ENCODE measurements at places on chromosomes 1 and 21.

- no peak for DNase-seq
Observed at GRCh38 chr21:15517394-15517793, 212.4 kb upstream of the USP25 start.

DNA sequence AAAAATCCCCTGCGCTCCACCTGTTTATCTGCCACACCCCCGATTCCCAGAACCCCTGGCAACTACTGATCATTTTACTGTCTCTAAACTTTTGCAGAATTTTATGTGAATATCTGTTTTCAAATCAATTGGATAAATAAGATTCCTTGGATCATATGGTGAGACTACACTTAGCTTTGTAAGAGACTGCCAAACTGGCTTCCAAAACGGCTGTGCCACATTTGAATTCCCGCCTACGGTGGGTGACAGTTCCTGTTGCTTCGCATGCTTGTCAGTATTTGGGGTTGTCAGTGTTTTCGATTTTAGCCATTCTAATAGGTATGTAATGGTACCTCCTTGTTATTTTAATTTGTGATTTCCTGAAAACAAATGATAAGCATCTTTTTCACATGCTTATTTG lies 22.7 kb upstream of the FMN2 start:
- DNase-seq: no peak

GRCh38 chr1:5765483-5765882 lies 226.7 kb downstream of the NPHP4 start:
- no peak for DNase-seq

- no peak for DNase-seq
Observed at GRCh38 chr1:241606544-241606943, 33.6 kb downstream of the CHML start.

GRCh38 chr1:58358346-58358745 lies 188.2 kb downstream of the OMA1 start:
- no peak for DNase-seq

DNA sequence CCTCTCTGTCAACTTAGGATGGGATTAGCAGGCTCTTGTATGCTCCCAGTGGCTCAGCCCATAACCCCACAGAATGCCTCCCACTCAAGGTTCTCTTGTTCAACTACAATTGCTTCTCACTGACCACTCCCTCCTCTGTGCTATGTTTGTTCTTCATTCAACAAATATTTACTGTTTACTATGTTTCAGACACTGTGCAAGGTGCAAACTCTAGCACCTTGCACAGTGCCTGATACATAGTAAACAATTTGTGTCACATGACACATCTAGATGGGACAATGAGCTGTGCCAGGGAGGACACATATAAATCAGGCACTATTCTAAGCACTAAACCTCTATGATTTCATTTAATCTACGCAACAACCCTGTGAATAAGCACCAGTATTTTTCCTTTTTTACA lies 15.4 kb downstream of the ATP1A2 start:
- DNase-seq: no peak

GRCh38 chr1:33985656-33986055 lies 121.8 kb downstream of the HMGB4 start:
- DNase-seq: no peak

- no peak for DNase-seq
Observed at GRCh38 chr1:209232759-209233158, 350.8 kb upstream of the CAMK1G start.

- no peak for DNase-seq
Observed at GRCh38 chr21:34726627-34727337, 58.0 kb downstream of the CLIC6 start.

DNA sequence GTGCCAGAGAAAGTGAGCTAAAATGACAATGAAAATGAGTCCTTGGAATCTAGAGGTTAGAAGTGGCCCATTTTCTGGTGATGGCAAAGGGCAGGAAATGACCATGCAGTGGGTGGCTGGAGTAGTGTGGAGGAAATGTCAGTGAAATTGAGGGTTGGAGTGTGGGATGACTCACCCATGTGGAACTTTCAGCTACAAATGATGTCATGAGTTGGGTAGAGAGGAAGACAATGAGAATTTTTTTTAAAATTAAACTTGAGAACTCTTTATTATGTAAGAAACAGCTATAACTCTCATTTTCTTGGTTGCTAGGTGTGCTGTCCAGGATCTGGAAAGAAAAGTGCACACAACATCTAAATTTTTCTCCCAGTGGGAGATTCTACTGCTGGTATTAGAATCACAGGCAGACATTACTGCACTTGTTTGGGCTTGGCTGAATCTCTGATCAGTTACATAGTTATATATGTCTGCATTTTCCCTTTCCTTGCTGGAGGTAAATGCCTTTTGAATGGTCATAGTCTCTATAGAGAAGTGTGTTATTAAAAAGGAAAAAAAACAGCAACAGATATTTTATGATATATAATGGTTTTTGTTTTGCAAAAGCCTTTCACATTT lies 56.8 kb upstream of the GNG12 start:
- DNase-seq: no peak

Measured in skin of body (tissue), 3 donors.